ENCODE measurements at places on chromosomes 7 and 10.

DNA sequence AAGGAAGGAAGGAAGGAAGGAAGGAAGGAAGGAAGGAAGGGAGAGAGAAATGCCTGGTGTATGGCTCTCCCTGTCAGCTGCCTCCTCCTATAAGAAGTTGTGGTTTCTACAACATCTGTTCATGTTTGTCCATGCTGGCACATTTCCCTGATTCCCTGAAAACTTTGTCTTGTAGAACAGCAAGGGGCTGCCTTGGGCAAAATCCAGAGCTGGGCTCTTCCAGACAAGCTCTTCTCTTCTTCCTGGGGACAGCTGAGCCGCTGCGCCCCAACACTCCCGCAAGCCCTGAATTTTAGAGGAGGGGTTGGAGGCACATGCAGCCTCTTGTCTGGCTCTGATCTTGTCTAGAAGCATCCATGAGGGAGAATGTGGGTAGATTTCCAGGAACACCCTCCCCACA, 282.0 kb upstream of the ADARB2 start:
- no peak for DNase-seq

DNA sequence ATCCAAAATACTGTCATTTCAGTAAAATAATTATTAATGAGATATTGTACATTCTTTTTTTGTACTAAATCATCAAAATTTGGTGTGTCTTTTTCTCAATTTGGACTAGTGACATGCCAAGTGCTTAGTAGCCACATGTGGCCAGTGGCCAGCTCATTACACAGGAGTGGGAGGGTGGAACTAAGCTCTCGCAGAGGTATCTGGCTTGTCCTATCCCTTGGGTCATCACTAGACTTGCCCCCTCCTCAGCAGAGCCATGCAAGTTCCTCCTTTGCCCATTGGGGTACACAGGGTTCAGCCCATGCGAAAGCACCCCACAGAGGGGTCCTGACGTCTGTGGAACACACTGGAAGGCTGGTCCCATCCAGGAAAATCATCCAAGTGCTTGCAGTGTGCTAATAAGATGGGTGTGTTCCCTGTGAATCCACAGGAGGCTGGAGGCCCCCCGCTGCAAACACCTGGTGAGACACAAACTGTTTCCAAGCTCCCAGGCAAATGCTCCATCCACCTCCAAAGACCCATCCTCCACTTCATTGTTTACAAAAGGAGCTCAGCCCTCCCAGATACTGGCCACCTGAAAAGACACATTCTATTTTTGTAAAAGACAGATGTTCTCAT, 1.3 kb downstream of the ARHGAP22 start:
- no peak for DNase-seq

DNA sequence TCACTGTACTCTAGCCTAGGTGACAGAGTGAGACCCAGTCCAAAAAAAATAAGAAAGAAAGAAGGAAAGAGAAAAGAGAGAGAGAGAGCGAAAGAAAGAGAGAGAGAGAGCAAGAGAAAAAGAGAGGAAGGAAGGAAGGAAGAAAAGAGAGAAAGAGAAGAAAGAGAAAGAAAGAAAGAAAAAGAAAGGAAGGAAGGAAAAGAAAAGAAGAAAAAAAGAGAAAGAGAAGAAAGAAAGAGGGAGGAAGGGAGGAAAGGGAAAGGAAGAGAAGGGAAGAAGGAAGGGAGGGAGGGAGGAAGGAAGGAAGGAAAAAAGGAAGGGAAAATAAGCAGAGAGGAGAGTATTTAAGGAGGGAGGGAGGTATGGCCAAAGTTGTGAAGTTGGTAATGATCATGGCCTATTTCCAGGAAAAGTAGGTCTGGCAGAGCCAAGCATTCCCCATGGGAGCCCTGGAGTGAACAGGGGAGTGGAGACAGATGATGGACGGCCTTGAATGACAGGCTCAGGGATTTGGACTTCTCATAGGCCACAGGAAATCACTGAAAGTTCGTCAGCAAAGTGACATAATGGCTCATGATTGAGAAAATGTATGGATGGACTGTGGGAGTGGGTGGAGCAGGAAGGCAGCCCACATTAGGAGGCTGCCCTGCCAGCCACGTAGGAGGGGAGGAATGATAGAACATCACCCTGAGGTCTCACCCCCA, 44.8 kb upstream of the CUX1 start:
- DNase-seq = no peak

DNA sequence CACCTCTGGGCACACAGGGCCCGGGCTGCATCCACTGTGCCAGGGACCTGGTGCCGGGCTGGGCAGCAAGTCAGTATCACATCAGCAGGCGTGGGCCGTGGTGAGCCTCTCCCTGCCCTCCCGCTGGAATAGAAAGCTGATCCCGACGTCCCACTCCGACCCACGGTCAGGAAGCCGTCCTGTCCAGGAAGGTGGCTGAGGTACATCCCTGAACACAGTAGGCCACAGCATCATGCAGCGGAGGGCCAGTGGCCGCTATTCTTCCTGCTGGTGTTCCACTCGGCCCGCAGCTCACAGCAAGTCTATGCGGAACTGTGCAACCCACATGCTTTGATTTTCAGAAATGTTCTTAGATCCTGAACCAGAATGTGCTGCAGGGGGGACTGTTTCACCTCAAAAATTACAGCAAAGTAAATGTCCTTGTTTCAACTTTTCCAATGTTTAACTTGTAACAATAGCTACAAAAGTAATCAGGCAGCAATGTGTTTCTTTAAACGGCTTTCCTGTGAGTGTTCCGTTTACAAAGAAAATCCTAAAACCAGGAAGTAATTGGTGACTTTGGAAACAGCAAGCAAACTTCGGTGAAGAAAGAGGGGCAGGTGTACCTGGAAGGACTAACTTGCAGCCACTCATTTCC, 676 bp upstream of the GPR146 start:
- DNase-seq = no peak

Measured in stimulated activated CD4-positive, alpha-beta T cell treated with anti-CD3 and anti-CD28 coated beads, TNF-alpha, amount 100 ng/mL, for 48 hours (primary cell).